ENCODE measurements at places on chromosomes 7 and 10.

- no peak for DNase-seq
Measured at GRCh38 chr10:107859065-107859464, 694.6 kb upstream of the SORCS1 start.

GRCh38 chr10:81013771-81014170, 476.1 kb downstream of the SH2D4B start:
- DNase-seq = no peak

GRCh38 chr10:23702977-23703414, 264.1 kb downstream of the OTUD1 start:
- DNase-seq = peak; percentile 92

GRCh38 chr10:130345728-130346127, 209.5 kb downstream of the GLRX3 start:
- no peak for DNase-seq

- no peak for DNase-seq
Measured at GRCh38 chr7:5681423-5681822, 100.0 kb downstream of the RNF216 start.

- peak; percentile 76 for DNase-seq
Measured at GRCh38 chr10:80924063-80924952, 386.6 kb downstream of the SH2D4B start.

DNA sequence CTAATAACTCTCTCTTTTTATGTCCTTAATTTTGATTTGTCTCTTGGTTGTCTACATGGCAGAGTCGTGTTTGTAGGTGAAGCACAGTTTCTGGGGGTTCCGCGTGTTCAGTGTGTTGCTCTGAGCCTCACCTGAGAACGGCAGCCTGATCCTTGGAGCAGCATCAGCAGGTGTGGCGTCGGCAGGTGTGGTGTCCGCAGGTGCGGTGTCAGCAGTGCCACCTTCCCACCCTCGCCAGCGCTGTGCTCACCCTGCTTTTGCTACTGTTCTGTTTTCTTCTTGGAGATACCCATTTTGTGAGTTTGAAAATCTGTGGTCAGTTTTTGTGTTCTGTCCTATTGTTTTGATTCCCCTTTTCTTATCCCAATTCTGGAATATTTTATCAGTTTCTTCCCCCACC, 406.6 kb downstream of the GLRX3 start:
- DNase-seq = no peak

GRCh38 chr10:96230527-96230926, 40.8 kb downstream of the BLNK start:
- no peak for DNase-seq

DNA sequence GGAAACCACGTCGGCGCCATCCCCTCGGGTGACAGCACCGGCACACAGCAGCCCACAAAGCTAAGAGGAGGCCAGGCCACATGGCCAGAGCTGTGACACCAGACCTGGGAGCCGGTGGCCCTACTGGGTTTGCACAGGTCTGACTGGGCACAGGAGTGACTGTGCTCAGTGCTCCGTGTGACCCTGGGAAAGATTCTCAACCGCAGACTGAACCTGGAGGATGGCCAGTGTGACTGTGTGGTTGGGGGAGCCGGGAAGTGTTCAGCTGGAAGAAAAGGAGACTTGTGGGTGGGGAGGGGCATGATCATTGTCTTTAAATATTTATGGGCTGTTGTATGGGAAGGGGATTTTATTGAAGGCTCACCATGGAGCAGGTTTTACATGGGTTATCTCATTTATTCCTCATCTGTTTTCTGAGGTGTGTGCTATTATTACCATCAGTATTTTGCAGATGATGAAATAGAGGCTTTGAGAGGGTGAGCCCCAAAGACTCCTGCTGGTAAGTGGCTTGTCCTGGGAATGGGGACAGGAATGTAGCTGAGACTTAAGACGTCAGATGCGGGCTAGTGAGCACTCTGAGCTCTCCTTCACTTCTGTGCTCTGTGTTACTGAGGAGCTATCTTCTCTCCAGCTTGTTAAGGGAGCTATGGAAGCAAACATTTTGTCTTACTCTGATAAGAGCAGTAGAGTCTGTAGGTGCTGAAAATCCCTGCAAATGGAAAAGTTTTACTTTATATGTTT, 127.5 kb downstream of the TMEM178B start:
- DNase-seq = peak; percentile 27

GRCh38 chr7:94003446-94004023, 620 bp downstream of the BET1 start:
- no peak for DNase-seq

DNA sequence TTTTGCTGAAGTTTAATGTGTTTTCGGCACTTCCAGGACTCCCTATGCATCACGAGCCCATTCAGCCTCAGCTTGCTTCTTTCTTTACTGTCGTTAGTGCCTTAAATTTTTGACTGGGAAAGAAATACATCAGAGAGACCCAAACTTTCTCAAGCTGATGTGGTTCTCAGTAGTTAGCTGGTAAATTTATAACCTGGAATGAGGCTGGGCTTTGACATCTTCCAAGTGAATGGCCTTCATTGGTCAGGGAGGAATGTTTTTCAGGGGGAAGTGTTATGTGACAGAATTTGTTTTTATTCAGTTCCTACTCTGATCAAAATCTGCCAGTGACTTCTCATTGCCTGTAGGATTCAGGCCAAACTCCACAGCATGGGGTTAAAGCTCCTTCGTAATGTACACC, 296.9 kb downstream of the SORCS3 start:
- DNase-seq = no peak

GRCh38 chr7:17545348-17545747, 246.9 kb downstream of the AHR start:
- no peak for DNase-seq

DNA sequence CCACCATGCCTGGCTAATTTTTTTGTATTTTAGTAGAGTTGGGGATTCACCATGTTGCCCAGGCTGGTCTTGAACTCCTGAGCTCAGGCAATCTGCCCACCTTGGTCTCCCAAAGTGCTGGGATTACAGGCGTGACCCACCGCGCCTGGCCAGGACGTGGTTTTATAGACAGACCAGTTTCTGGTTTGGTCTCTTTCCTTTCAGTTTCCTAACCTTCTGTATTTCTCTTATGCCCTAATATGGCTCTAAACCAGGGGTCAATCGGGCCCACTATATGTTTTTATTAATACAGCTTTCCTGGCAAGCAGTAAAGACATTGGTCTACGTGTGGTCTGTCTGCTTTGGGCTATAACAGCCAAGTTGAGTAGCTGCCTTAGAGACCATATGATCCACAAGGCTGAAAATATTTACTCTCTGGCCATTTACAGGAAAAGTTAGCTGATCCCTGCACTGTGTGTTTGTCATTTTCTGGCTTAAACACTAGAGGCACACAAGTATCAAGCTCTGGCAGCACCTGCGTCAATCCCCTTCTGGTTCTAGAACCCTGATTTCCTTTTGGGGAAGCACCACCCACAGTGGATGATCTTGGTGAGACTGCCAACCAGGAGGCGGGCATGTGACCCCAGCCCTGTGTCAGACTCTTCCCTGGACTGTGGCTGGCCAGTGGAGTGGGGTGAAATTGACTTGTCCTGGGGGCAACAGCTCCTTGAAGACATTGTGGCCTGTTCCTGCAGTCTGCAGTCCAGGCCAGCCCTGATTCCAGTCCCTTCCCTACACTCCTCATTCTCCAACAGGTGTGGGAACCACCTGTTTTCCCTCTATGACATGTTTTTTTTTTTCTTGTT, 497.2 kb downstream of the PLXNA4 start:
- DNase-seq = no peak

DNA sequence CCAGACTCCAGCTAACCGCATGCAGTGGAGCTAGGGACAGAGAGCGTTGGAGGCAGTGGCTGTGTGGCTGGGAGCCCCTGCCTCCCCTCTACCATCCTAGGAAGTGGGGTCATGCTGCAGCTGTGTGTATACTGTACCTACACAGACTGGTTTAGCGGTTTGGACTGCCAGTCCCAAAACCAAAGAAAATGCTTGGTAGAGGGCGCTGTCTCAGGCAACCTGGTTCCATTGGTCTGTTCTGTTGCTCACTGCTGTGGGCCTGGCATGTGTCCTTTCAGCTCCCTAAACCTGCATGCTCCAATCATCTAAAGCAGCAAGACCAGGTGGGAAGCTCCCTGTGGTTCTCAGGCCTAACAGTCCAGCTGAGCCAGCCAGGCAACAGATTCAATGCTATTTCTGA, 4.5 kb downstream of the RBP4 start:
- DNase-seq = peak; percentile 51

DNA sequence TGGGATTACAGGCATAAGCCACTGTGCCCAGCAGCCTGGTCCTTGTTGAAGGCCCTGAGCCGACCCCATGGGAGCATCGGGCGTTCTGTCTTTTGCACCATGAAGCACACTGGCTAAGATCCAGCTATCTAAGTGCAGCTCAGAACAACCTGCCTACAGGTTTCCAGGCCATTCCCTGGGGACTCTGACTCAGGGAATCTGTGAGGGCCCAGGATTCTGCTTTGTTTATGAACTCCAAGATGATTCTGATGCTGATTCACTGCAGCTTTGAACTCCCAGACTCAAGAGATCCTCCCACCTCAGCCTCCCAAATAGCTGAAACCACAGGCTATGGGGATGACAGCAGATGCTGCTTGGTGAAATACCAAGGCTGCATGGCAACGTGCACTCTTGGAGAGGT, 30.2 kb downstream of the NPTX2 start:
- no peak for DNase-seq

GRCh38 chr7:15515252-15515651, 46.6 kb downstream of the AGMO start:
- no peak for DNase-seq

GRCh38 chr10:24963521-24964041, 11.2 kb upstream of the PRTFDC1 start:
- DNase-seq = no peak

- no peak for DNase-seq
Measured at GRCh38 chr10:74363727-74364126, 212.7 kb downstream of the ADK start.

GRCh38 chr7:103810112-103810744, 179.2 kb downstream of the RELN start:
- no peak for DNase-seq

DNA sequence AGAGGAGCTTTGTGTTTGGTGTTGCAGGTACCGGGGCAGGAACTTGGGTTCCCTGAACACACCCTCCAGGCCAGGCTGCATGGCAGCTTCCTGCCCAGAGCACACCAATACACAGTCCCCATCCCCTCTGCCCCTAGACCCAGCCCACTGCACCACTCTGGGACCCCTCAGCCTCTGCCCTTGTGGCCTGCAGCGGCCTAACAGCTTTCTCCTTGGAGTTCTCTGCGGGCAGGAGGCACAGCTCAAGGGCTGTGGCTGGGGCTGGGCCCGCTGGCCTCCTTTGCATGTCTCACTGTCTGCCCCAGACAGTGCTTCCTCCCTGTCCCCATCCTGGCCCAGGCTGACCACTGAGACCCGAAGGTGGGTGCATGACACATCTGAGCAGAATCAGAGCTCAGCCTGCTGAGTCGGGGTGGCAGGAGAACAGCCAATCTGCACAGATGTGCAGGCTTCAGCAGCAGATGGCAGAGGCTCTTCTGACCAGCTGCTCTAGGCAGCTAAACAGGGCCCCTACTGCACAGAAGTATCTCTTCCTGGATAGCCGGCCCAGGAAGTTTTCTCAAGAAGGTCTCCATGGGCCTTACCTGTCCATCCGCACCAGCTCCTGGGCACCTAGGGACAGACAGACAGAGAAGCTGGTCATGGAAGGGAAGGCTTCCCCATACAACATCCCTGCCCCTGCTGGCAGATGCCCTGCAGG, 20.8 kb downstream of the VSIR start:
- DNase-seq = no peak

DNA sequence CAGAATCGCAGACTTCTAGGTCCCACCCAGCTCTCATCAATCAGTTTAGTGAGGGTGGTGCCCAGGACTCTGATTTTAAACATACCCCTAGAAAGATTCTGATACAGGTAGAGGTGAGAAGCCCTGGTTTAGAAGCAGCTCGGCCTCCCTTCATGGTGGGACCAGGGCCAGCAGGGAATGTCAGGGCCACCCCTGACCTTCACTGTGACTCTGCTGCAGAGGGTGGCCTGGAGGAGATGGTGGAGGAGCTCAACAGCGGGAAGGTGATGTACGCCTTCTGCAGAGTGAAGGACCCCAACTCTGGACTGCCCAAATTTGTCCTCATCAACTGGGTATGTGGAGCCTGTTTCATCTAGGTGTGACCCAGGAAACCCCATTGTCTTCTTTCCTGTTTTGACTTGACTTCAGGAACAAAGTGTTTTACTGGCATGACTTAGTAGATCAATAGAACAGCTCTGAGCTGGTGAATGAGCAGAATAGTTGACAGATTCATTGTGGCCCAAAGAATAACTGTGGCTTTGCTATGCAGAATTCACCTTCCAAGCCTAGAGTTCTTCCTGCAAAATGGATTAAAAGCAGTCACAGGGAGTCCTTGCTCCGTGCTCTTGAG, 7.2 kb downstream of the DBNL start:
- DNase-seq = no peak

DNA sequence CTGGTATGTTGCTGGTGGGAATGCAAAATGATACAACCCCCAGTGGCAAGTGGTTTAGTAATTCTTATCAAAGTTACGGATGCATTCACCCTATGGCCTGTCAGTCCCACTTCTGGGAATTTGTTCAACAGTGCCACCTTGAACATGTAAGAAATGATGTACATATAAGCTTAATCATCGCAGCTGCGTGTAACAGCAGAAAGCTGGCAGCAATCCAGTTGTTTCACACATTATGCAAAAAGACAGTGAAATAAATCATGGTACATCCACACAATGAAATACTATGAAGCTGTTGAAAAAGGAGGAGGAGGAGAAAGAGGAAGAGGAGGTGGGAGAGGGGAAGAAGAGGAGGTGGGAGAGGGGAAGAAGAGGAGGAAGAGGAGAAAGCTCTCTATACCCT, 76.2 kb upstream of the MYL10 start:
- DNase-seq = no peak

GRCh38 chr7:107167483-107168232, 1.1 kb upstream of the HBP1 start:
- peak; percentile 88 for DNase-seq

DNA sequence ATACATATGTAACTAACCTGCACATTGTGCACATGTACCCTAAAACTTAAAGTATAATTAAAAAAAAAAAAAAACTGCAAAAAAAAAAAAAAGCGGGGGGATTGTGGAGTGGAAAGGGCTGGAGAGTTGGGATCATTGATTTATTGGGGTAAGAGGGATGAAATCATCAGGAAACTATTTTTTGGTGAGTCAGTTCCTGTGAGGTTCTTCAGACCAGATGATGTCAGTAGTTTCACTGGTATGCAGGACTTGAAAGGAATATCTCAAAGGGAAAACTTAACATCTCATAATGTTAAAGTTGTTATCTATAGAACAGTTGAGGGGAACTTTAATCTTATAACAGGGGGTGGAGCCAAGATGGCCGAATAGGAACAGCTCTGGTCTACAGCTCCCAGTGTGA, 32.6 kb upstream of the TECTB start:
- DNase-seq = no peak

DNA sequence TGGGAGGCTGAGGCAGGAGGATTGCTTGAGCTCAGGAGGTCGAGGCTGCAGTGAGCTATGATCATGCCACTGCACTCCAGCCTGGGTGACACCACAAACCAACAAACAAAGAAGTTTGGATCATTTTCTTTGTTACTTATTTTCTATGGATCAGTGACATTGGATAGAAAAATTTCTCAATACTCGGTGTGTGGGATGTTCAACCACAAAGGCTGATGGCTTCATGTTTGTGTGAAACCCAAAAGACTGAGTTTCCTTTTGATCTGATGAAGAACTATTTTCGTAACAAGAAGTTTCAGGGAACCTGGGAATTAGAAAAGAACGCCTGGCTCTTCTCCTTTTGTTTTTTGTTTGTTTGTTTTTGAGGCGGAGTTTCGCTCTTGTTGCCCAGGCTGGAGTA, 104.0 kb downstream of the HOXA1 start:
- DNase-seq = no peak
